CD4-positive, alpha-beta T cell treated with Interleukin-6 for 4 hours (primary cell): ENCODE measurements at places on chromosomes 6 and 20.

- DNase-seq: no peak
Measured at GRCh38 chr20:31746068-31746878, 7.2 kb downstream of the TPX2 start.

DNA sequence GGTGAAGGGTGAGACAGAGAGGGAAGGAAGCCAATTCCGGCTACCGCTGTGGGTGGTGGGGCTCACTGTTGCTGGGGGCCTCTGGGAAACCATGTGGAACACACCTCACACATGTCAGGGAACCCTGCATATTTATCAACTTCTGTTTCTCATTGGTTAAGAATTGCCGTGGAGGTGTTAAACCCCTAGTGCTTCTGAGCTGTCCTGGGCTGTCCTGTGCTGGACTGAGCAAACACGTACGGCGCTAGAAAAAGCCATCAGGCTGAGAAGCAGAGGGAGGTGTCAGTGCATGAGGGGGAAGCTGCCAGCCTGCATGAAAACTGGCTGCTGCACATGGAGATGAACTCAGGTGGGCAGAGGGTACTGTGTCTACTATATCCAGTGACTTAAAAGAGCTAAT is 103.9 kb upstream of the JAG1 start:
- DNase-seq: no peak

- no peak for DNase-seq
Measured at GRCh38 chr6:40536442-40536841, 50.7 kb downstream of the LRFN2 start.

- DNase-seq: no peak
Measured at GRCh38 chr20:63361519-63362435, 628 bp upstream of the CHRNA4 start.

- DNase-seq: no peak
Measured at GRCh38 chr6:86629123-86629522, 308.2 kb upstream of the HTR1E start.

- no peak for DNase-seq
Measured at GRCh38 chr6:119311514-119312142, 37.9 kb downstream of the MAN1A1 start.

DNA sequence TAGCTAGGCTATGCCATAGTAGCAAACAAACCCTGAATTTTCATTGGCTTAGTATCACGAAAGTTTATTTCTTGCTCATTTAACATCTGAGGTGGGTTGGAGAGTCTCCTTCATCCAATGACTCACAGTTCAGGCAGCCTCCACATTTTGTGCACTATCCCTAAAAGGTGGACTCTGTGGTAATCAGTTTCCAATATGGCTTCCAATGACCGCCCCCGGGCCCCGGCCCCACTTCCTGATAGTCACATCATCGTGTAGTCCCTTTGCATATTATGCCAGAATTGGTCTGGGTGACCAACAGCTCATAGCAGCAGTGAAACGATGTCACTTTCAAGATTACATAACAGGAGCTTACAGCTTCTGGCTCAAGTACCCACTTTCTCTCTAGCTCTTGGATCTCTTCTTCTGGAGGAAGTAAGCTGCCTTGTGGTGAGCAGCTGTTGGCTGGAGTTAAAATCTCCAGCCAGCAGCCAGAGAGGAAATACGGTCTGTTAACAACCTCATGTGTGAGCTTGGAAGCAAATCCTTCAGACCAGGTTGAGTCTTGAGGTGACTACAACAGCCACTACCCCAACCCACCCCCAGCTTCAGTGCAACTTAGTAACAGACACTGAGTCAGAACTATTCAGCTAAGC is 7.8 kb downstream of the HCRTR2 start:
- DNase-seq: no peak

DNA sequence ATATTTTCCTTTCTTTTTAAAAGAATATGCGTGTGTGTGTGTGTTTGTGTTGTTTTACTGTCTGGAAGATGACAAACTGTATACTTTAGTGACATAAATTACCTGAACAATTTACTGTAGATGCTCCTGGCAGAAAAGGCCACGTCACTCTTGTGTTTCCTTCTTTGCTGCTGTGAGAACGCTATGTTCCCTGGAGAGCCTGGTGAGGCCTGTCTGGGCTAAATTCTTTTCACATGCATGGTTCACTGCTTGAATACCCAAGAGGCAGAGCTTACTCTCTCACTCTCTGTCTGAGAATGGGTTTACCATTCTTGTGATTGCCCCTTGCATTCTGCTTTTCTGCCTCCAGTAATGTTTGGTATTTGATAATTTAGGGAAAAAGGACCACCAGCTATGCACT is 64.3 kb downstream of the EDN1 start:
- DNase-seq: no peak

GRCh38 chr20:20363799-20364592 is 3.9 kb upstream of the INSM1 start:
- DNase-seq: no peak

- no peak for DNase-seq
Measured at GRCh38 chr20:1893721-1894470, 1.3 kb upstream of the SIRPA start.

DNA sequence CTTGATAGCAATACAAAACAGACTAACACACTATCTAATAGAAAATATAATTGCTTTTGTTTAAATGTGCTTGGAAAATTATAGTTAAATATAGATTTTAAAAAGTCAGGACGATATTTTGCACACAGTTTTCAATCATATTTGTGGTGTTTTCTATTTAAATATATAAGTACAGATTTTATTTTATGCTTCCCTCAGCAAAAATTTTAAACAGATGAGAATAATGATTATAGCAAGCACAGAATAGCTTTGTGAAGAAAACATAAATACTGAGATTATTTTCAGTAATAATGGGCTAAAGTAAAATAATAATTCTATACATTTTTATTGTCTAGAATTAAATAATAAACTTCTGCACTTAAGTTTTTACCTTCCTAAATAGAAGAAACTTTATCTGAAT is 809.4 kb downstream of the PHF3 start:
- DNase-seq: no peak

GRCh38 chr6:45054610-45055009 is 273.5 kb upstream of the RUNX2 start:
- DNase-seq: no peak

DNA sequence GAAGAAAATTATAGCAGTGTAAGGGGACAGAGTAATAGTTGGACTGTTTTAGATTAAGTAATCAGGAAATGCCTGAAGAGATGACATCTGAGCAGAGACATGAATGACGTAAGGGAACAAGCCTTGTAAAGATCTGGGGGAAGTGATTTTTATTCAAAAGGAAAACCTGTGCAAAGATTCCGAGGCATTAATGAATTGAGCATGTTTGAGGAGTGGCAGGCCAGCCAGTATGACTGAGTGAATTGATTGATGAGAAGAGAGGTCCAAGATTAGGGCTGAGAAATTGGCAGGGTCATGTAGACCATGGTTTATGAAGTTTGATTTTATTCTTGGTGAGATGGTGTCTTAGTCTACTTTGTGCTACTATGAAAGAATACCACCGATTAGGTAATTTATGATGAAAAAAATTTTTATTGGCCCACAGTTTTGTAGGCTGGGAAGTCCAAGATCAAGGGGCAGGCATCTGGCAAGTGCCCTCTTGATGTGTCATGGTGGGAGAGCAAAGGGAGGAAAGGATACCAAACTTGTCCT is 95.1 kb downstream of the LIN28B start:
- DNase-seq: no peak

DNA sequence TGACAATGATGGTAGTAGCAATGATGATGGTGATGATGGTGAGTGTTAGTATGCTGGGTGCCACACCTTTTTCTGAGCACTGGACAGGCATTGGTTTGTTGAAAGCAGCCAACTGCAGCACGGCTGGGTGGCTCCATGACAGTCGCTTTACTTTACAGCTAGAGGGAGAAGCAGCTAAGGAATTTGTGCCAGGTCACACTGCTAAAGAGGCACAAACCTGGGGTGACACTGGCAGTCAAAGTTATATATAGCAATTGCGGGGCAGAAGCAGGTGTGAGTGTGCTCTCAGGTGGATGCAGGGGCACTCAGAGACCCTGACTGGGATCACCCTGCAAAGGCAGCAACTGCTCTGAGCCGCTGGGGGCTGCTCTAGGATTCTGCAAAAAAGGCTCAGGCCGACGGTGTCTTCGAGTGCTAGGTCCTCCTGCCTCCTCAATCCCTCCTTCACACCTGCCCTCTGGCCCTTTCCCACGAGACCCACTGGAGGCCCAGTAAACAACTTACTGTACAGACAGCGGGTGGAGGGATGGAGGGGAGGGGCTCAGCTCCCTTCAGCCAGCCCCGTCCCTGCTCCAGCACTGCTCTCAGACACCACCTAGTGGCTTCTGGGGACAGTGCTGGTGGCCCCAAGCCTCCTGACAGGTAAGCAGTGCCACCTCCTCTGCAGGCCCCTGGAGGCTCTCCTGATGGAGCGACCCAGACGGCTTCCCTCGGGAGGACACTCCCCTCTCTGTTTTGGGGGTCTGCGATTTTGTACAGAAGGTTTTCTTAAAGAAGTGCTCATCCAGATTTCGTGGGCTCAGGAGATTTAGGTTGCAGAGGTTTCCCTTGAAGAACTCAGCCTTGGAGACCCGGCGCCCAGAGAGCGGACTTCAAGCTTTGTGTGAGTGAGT is 4.4 kb upstream of the RPS21 start:
- DNase-seq: peak; percentile 82

GRCh38 chr20:20089018-20089417 is 36.7 kb downstream of the CFAP61 start:
- no peak for DNase-seq

DNA sequence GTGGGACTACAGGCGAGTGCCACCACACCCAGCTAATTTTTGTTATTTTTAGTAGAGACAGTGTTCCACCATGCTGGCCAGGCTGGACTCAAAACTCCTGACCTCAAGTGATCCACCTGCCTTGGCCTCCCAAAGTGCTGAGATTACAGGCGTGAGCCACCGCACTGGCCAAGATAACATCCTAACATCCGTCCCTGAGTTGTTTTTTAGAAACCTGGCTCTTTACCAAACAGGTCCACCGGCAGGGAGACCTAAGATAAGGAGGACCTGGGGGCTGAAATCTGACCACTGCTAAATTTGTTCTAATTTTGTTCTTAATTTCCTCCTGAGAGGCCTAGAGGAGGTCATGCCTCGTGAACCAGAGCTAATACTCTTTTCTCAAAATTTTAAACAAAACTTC is 20.5 kb downstream of the CTCFL start:
- no peak for DNase-seq

- no peak for DNase-seq
Measured at GRCh38 chr6:2817903-2818443, 23.7 kb downstream of the SERPINB1 start.

GRCh38 chr6:126919947-126920346 is 198.5 kb upstream of the RSPO3 start:
- no peak for DNase-seq

GRCh38 chr6:81751388-81752083 is 945 bp downstream of the TENT5A start:
- peak; percentile 43 for DNase-seq

- DNase-seq: peak; percentile 79
Measured at GRCh38 chr6:46011188-46012085, 4.2 kb downstream of the CLIC5 start.

DNA sequence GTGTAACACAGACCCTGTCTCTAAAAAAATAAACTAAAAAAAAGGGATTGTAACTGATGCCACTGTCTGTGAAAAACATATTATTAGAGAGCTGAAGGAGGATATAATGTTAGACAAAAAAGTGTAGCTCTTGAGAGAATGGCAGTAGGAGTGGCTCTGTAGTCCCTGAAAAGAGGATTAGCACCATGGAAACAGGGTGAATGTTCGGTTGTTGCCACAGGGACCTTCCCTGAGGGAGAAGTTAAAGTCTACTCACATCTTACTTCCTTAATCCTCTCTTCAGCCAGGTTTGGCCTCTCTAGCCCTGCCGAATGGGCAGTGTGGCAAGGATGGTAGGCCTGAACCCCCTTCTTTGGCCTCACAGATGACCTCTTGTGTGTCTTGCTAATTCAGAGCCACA is 12.1 kb downstream of the SCAND1 start:
- no peak for DNase-seq

GRCh38 chr6:55898342-55898741 is 23.0 kb upstream of the BMP5 start:
- DNase-seq: no peak

- DNase-seq: no peak
Measured at GRCh38 chr20:38550274-38550673, 30.7 kb upstream of the ADIG start.

DNA sequence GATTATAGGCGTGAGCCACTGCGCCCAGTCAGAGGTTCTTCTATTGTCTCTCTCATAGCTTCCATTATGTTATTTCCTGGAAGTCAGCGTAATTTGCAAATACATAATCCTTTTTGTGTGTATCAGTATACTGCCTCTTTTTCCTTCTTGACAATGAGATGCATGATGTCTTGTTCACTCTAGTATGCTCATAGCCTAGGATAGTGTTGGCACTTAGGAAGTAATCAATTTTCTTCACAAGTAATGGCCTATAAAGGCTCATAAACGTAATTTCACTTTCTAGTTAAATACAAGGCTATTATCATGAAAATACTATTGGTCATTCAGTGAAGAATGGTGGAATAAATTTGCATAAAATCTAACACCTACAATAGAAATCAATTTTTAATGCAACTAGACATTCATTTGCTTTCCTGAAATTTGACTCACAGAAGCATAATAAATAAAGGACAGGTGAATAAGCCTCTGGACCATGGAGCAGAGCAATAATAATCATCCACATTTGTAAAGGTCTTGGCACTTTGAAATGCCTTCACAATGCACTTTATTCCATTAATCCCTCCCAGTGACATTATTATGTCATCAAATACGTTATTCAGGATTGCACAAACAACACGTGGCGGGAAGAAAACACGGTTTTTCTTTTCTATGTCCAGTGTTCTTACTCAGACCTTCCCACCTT is 366.9 kb upstream of the BTBD3 start:
- DNase-seq: no peak

DNA sequence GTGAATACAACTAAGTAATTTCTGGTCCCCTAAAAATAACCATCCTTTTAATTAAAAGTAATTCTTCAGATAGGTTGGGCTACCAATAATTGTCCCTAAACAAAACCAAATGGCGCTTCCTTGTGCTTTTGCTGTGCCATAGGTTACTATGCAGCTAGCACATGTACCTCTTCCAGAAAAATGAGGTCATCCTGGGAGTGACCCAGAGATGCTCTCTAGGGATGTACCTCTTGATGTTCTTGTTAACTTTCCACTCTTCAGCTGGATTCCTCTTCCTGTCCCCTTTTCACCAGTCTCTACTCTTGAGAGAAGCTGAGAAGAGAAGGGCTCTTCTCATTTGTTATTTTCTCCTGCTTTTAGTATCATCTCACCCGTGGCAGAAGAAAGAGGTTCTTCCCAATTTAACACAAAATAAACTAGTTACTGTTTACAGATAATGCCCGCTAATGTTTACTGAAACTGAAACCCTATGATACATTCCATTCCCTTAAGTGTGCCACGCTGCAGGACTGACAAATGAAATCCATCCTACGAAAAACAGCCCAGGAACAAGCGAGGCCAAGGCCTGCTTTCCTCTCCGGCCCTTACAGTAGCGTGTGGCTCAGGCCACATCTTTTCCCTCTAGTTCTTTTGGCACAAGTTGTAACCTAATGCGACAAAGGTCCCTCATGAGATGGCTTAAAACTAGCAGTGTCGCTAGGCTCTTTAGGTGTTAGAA is 24.2 kb downstream of the MRS2 start:
- no peak for DNase-seq
